ENCODE measurements at places on chromosomes 13 and 19.
A peak's percentile ranks its signal among the peaks of the same experiment; 100 is the strongest.

DNA sequence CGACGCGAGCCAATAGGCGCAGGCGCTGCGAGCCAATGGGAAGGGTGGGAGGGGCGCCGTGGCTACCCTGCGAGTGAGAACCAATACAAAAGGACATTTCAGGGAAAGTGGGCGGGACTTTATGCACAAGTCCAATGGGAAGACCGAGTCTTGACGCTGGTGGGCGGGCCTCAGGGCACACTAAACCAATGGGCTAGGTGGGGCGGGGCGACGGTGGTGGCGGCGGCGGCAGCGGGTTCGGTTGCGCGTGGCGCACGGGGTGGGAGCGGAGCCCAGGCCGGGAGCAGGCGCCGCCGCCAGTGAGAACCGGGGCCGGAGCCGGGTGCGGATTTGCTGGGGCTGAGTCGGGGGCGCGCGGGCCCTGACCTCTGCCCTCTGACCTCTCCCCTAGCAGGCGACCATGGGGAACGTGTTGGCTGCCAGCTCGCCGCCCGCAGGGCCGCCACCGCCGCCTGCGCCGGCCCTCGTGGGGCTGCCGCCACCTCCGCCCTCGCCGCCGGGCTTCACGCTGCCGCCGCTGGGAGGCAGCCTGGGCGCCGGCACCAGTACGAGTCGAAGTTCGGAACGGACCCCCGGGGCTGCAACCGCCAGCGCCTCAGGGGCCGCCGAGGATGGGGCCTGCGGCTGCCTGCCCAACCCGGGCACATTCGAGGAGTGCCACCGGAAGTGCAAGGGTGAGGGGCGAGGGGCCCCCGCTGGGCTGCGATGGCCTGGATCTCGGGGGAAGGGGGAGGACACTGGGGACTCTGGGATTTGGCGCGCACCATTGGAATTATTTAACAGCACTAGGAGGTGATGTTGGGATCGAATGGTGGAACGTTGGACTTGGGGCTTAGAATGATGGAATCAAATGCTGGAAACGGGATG, at the start of gene TOMM40:
TSS of gene TOMM40 (plus strand) at position 239 of the 867 bp plus-strand sequence. CDS start at position 401, 162 bp downstream.
- no peak for DNase-seq

DNA sequence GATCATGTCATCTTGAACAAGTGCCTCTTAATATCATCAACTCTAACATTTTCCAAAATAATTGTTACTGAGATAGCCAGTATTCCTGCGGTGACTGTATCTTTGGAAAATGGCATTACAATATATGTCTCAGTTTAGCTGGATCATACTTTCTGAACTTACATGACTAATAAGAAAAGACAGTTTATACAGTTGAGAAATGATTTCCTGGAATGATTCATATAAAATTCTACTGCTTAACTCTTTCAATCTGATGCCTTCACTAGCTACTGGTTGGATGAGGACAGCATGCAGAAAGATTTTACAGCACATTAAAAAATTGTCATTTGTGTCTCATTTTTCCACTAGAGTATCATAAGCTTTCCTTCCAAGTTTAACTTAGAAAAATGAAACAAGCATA, 302.1 kb downstream of the PCDH17 start:
- no peak for DNase-seq

- DNase-seq: no peak
Observed at GRCh38 chr13:112142401-112142930, 75.5 kb downstream of the SOX1 start.

DNA sequence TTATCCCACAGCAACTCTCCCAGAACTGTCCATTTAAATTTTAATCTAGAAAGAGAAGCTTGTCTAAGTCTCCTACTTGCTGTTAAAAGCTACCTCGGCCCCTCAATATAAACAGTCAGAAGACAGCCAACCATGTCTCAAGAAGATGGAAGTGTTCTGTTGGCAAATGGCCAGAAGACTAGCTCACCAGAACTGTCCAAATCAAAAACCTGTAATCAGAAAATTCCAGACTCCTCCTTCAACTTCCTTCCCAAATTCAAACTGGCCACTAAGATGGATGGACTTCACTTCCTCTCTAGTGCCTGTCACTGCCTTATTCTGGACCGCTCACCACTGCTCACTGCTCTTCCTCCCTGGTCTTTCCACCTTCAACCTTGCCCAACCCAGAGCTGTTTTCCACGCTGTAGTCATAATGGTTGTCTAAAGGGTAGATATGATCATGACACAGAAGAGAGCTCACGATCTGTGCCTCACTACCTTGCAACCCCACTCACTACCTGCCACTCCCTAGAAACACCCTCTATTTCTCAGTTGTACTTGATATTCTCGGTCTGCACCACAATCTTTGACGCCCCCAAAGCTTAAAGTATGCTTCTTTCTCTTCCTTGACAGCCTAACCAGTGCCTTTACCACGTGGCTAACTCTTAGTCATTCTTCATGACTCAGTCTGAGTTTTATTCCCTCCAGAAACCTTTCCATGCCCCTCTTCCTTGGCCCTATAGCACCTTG, 9.2 kb downstream of the FGF14 start:
- peak; percentile 15 for DNase-seq

DNA sequence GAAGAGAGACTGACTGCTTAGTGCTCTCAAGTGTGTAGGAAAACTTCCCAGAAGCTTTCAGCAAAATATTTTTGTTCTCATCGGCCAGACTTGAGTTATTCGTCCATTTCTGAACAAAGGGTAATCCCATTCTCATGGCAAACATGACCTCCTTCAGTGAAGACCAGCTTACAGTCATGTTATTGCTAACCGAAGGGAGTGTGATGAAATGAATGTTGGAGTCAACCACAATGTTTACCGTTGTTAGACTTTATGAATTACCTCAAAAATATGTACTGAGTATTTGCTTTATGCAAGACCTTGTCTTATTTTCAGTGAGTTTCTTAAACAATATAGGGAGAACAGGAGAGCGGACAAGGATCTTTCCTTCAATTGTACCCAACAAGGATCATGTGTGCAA, 228.6 kb downstream of the LMO7 start:
- DNase-seq: no peak

DNA sequence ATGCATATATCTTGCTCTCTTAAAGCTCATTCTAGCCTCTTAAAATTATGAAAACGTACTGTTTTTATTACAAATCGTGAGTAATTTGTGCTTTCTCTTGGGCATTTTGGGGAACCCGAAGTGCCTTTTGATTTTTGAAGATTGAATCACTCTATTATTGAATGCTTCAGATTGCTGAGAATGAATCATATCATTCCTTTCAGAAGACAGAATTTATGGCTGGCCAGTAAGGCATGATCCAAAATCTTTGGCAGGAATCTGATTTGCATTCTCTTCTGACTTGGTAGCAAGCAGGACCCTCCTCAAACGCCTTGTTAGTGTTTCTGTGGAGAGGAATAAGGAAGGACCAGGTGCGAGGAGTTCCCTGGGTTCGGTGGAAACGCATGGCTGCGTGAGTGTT, 49.5 kb downstream of the STARD13 start:
- DNase-seq: no peak
